ENCODE measurements at places on chromosomes 7 and 10.
A peak's percentile ranks its signal among the peaks of the same experiment; 100 is the strongest.

DNA sequence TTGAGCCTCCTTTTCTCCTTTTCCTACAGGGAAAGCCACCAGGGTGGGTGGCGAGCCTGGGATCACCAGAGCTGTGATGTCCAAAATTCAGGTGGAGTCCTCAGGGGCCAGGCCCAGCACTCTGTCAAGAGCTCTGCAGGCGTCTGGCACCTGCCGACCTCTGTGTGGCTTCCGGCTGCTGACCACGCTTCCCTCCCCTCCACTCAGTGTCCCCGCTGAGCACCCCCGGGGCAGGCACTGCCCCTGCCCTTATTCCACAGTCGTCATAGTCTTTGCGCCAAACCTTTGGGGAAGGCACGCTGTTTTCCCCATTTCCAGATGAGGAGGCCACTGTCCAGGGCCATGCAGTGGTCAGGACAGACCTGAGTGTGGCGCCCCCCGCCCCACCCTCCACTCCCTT is 7.5 kb downstream of the MTG1 start:
- DNase-seq, result no peak

- no peak for DNase-seq
These were observed 84.7 kb upstream of the DKK1 start for GRCh38 chr10:52229291-52229931.

DNA sequence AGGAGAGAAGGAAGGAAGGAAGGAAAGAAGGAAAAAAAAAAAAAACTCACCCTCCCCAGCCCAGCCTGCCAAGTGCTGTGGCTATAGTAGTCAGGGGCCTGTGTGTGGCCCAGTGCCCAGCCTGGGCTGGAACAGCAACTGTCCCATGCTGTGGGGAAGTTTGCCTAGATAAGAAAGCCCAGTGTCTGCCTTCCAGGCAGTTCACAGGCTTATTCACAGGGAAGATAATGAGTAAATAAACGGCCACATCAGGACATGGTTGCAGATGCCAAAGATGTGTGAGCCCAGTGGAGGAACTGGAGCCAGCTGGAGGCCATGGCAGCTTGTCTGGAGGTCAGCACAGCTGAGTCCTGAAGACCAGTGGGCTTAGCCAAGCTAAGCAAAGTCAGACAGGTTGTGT is 132.4 kb upstream of the FOXK1 start:
- no peak for DNase-seq

DNA sequence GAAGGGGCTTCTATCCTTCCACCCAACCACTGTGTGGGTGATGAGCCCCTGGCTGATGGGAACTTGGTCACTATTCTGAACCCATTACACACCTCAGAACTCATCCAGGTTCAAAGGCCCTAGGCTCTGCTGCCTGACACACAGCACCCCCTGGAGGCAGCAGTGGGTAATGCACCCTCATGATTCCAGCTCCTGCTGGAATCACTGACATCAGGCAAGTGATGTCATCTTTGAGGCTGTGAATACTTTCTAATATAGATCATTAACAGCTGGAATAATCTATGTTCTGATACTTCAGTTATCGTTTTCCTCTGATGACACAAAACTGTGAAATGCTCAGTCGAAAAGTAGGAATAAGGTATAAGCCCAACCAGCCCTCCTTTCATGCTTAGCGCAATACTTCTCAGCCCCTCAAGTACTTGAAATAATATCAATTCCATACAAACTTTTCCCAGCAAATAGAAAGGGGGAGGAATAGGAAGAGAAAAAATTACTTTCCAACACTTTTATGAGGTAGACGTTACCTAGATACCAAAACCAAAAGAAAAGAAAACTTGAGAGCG is 7.5 kb upstream of the RBP3 start:
- no peak for DNase-seq

- no peak for DNase-seq
These were observed 54.5 kb downstream of the LRRC4 start for GRCh38 chr7:127976738-127977120.

DNA sequence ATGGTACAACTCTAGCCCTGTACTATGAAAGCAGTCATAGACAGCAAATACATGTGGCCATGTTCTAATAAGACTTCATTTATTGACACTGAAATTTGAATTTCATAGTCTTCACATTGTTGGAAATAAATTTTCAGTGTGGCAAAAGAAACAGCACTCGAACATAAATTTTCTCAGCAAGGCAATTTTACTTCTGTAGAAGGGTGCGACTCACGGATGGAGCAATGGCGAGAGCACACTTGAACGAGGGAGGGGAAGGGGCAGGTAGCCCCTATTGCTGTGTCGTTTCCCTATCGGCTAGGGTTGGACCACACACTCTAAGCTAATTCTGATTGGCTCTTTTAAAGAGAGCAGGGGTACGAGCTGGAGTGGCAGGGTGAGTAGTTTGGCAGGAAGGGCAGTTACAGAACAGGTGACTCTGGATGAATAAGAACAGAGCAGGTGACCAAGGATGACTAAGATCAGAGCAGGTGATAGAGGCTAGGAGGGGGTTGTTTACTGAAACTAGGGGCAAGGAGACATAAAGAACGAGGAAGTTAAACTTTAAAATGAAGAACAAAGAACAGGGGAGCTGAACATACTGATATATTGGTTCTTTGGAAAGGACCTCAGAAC is 52.0 kb downstream of the LRRC4 start:
- DNase-seq, result no peak

GRCh38 chr7:151038951-151039849 is 9.1 kb upstream of the ASIC3 start:
- DNase-seq, result peak; percentile 71

GRCh38 chr10:127162841-127163240 is 33.5 kb downstream of the INSYN2A start:
- DNase-seq, result no peak

DNA sequence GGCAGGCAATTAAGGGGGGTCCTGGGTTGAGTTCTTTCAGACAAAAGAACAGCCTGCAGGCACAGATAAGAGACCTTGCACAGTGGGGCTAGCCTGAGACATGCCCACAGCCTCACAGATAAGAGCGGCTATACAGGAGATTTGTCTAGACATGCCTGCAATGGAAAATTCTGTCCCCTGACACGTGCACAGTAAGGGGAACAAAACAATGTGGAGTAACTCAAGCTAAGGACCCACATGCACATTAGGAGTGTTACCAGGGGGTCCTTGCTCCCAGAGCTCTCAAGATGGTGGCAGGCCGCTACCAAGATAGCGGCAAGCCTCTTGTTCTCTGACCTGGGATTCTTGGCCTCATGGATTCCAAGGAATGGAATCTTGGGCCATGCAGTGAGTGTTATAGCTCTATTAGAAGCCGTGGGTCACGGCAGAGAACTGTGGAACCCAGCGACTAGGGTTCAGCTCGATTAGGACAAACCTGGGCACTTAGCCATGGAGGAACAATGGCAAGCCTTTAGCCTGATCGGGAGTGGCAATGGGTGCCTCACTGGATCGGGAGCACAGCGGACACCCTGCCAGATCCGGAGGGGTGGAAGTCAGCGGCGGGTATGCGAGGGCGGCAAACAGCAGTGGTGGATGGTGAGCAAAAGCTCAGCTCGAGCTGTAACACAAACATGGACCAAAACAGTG is 196.9 kb downstream of the CCSER2 start:
- DNase-seq, result no peak

- DNase-seq, result no peak
These were observed 18.9 kb upstream of the UBN2 start for GRCh38 chr7:139212133-139212532.

GRCh38 chr10:105185161-105185560 is 544.1 kb downstream of the SORCS3 start:
- DNase-seq, result no peak

DNA sequence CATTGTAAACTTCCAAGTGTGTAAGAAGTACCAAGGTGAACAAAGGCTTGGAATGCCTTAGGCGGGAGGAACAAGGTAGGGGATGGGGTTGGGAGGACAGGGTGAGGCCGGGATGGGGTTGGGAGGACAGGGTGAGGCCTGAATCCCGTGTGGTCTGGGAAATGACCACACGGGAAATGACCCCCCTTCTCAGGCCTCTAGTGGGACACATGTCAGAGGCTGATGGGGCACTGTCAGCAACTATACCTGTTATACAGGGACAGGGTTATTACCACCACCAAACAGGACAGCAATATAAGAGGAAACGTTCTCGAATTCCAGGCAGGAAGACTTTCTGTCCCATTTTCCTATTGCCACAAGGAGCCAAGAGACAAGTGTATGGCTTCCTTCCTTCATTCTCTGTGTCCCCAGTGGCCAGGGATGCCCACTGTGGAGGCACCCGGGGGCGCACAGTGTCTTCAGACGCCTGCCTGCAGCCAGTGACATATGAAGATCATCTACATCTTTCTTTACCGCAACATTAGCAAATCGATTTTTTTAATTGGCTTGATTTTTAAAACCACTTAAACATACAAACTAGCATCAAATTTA is 1.3 kb downstream of the MKI67 start:
- DNase-seq, result no peak

GRCh38 chr10:117260084-117260483 is 19.2 kb downstream of the SLC18A2 start:
- DNase-seq, result no peak
